Mesangial cell (primary cell): ENCODE measurements at places on chromosomes 4 and X. TPM values are rescaled to one million over a fixed set of nuclear protein-coding genes. Genes with fewer than 3 reads are reported as not detected.

Gene MAGEA12
- not detected in 2 replicates for total RNA-seq

Gene GAGE12E
- total RNA-seq = not detected in 2 replicates

Gene HSFX2
- 0.25 TPM in 1 of 2 replicates, not detected in the other for total RNA-seq

Gene IQCM
- total RNA-seq = 0.51 TPM in 1 of 2 replicates, not detected in the other

Gene PTCHD1
- under 0.01 TPM in 1 of 2 replicates, not detected in the other for total RNA-seq
